Frontal cortex (tissue), 4 donors: ENCODE measurements at places on chromosomes 3 and 15.

- DNase-seq, result no peak
Observed at GRCh38 chr15:44735482-44736180, 697 bp upstream of the TRIM69 start.

DNA sequence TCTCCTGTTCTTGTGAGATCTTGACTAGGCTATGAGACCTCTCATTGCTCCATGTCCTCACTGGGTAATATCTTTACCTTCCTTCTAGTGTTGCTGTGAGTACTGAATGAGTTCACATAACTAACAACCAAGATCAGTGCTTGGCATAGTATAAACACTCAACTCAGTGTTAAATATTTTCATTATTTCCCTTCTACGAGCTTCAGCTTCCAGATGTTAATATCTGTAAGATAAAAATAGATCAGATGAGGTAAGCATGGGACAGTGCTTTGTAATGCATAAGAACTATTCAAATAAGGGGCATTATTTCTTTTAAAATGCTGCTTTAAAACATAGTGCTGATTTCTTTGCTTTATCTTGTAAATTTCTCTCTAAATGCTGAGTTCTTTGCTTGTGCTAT is 130.8 kb downstream of the DIPK2A start:
- no peak for DNase-seq

GRCh38 chr15:68106656-68107055 is 52.5 kb downstream of the PIAS1 start:
- DNase-seq, result no peak

- no peak for DNase-seq
Observed at GRCh38 chr3:153137626-153138025, 24.4 kb upstream of the RAP2B start.

GRCh38 chr15:89098281-89098680 is 10.0 kb downstream of the ABHD2 start:
- DNase-seq, result no peak

GRCh38 chr3:141312354-141313092 is 55.8 kb upstream of the ZBTB38 start:
- no peak for DNase-seq

DNA sequence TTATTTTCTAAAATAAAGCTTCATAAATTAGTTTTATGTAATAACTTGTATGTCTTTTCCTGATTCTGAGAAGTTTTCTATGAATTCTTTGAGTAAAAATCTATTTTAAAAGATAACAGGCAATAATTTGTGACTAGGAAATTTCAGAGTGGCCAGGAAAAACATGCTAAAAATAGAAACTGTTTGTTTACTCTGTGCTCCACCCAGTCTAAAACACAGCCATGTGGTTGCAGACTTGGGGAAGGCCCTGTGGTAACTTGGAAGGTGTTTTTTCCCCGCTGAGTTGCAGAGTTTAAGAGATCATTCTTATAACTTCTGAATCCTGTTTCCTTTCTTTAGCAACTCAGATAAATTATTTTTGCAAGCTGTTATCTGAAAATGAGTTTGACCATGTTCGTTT is 21.9 kb downstream of the PLCL2 start:
- DNase-seq, result no peak

- DNase-seq, result no peak
Observed at GRCh38 chr15:90851114-90851513, 17.3 kb upstream of the FURIN start.

GRCh38 chr15:35271371-35272043 is 186.4 kb upstream of the NANOGP8 start:
- no peak for DNase-seq

GRCh38 chr15:45521596-45522327 is 793 bp downstream of the SLC30A4 start:
- DNase-seq, result no peak

- DNase-seq, result no peak
Observed at GRCh38 chr3:105349684-105350387, 16.9 kb upstream of the ALCAM start.

DNA sequence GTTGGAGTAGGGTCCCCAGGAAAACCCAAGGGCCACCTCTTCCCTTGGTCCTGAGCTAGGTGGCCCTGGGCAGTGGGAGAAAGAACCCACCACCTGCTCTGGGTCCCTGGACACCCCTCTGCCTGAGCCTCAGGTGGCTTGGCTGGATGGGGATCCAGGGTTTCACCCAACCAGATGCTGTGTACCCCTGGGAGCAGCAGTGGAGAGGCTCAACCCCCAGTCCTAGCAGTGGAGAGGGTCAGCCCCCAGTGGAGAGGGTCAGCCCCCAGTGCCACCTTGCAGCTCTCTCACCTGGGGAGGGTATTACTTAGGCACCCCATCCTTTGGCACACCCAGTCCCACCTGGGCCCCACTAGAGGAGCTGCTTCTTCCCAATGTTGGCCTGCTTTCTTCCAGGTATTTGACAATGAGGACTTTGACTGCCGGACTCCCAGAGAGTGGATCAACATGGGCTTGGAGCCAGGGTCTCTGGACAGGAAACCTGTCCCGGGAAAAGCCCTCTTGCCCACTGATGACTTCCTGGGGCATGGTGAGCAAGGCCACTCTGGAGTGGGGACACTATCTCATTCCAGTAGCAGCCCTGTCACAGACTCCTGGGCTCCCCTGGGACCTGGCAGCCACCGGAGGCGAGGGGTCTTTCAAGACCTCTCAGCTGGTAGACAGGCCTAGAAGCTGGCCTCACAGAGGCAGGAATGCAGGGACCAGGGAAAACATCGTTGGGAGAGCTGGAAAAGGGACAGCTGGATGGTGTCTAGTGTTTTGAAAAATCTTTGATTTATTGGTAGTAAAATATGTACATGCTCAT is 11.6 kb downstream of the DNAH1 start:
- no peak for DNase-seq

DNA sequence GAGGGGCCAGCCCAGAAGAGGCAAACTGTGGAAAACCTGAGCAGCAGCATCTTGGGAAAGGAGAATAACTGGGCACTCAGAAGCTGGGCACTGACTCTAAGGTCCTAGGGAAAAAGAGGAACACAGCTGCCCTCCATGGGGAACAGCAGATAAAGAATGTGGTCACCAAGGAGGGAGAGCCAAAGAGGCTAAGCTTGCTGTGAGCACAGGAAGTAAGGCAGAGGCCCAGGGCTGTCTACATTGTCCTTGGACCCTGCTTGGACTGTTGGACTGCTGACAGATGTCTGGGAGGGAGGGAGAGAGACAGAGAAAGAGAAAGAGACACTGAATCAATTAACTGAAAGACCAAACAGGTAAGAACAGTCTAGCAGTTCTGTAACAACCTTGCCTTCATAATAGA is 4.5 kb upstream of the MNS1 start:
- no peak for DNase-seq

DNA sequence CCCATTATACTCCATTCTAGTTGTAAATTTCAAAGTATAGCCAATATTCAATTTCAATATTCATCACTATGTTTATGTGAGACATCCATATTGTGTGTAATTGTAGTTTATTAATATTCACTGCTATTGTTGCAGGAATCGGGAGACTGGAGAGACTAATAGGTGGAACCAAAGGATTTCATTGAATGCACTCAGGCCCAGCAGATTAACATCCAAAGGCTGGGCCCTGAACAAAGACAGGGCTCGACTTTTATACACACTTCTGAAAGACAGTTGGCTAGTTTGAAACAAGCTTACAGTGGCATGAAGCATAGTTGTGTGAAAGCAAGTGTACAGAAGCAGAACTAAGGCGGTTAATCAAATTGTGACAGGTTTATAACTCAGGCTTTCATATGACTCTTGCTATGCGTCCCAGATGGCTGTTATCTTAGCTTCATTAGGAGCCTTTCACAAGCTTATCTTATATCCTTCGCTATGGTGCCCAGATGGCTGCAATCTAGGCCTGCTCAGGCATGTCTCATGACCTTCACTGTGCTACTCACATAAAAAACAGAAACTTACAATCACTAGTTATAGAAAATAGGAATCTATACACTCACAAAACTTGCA is 1038.8 kb upstream of the EPHA6 start:
- DNase-seq, result no peak

GRCh38 chr3:172343117-172343516 is 105.1 kb downstream of the GHSR start:
- no peak for DNase-seq

DNA sequence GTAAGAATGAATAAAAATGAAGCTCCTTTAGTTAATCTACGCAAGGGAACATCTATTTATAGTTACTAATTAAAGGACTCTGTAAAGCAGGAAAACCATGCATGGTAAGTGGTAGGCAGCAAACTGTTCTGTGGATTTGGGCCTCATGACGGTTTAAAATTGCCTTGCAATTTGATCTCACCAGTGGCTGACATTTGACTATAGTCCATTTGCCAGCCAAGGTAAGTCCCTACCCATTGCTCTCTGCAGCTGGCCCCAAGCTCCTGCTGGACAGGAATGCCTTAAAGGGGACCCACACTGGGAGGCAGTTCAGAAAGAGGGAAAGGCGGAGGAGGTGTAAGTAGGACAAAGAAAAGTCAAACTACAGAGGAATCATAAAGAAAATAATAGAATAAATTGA is 203.3 kb downstream of the PLCL2 start:
- DNase-seq, result no peak

DNA sequence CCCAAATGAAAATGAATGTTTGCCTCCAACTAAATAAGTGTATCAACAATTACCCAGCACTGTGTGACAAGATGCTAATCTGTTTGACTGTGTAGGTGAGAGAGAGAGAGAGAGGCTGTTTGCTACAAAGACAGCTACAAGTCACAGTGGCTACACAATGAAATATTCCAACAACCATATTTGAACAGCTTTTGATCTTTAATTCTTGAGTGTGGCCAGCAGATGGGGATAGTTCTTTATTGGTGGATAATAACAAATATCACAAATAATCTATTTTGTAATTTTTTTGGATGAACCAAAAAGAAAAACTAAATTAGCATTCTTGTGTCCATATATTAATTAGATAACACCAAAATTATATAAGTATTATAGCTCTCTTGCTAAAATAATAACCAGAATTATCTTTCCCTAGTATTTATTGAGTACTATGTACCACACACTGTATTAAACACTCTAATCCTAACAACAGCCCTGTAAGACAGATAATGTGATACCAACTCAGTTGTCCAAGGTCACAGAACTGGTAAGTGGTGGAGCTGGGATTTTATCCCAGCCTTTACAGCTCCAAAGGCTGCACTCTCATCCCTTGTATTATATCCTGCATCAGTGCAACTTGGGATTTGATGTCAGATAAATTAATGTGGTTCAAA is 61.9 kb upstream of the C3orf80 start:
- no peak for DNase-seq

- no peak for DNase-seq
Observed at GRCh38 chr3:168709073-168709472, 613.3 kb upstream of the GOLIM4 start.

- DNase-seq, result no peak
Observed at GRCh38 chr15:72774696-72775383, 8.7 kb downstream of the ADPGK start.

- peak; percentile 71 for DNase-seq
Observed at GRCh38 chr15:74835312-74835823, 7.6 kb downstream of the ULK3 start.

GRCh38 chr3:195068084-195069080 is 202.6 kb downstream of the XXYLT1 start:
- no peak for DNase-seq
